ENCODE measurements at places on chromosomes 3 and 15.

- DNase-seq = no peak
Observed at GRCh38 chr15:43922021-43922420, 95.2 kb downstream of the WDR76 start.

DNA sequence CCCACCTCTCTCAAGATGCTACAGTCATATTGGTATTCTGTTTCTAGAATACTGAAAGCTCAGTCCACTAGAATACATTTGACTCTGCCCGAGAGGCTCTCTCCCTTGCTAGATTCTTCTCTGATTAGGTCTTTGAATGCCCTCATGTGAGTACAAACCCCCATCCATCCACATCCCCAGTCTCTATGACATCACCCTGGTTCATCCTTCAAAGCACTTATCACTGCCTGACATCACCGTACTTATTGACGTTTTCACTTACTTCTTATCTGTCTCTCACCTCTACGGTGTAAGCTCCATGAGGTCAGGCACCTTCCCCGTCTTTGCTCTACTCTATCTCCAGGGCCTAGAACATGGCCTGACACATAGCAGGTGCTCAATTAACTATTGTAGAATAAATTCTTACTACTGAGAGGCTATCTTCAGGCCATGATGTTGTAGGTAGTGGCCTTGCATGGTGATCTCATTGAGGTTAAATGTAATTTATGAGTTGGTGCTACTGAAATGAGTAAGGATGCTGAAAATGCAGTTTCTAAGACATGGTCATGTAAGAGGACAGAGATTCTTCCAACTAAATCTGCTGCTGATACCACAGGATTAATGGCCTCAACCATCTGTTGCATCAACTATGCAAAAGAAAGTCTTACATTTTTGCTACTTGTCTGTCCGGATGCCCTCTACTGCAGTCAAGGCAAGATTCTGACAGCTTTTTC is 26.8 kb downstream of the EOGT start:
- DNase-seq = no peak

DNA sequence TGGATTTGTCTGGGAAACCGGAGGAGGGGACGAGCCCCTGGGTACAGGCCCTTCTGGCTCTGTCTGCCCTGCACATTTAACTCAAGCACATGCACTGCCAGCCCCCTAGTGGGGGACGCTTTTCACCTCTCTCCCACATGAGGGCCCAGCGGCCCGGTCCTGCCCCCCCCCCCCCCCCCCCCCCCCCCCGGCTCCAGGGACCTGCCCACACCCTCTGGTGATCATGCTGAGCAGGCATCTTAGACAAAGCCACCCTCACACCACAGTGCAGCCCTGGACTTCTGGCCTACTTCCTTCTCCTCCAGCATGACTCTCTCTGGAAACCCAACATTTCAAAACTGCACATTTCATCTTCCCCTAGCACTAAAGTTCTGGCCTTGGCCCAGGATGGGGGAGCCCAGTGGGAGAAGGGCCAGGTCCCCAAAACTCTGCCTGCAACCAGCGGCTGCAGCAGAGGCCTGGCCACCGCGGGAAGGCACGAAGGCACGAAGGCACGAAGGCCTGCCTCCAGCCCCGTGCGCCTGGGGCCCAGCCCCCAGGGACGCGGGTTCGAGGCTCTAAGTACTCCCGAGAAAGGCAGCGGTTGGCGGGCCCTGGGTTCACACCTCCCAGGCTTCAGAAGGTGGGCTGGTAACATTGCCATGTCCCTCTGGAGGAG is 14.1 kb downstream of the KLF15 start:
- peak; percentile 42 for DNase-seq

DNA sequence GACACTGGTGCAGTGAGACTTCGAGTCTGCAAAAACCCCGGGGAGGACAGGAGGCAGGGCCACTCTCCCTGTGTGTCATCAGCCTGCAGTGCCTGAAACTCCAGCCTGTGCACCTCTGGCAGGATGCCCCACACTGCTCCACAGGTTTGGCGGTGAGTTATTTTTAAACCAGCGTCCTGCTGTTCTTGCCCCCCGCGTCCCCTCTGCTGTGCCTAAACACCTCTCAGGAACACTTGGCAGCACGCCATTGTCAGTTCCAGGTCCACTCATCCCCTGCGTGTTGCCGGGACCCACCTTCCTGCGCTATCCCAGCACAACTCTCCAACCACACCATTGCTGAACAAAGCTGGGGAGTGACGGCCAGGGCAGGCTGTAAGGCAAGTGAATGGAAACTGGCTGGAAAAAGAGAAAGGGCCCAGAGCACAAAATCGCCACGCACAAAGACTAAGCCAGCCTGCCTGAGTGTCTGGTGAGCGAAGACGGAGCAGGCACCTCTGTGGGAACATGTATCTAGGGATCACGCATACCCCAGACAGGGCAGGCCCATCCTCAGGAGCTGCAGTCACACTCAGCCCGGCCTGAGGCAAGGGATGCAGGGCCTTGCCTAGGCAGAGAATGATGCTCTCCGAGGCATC is 3.1 kb upstream of the PLA2G4F start:
- no peak for DNase-seq

DNA sequence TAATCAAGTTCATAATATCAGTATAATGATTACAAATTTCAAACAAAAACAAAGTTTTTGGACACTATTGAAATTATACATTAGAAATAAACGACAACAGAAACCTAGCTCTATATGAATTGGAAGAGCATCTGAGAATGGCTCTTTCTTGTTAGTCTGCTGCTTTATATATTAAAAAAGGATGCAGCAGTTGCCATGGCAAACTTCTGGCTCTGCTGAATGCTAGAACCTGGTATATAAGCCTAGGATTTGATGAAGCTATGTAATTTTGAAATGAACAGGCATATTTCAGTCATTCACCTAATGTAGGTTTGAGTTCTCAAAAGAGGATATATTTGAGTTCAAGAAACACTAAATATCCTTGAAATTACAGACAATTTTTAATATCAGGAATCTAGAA is 252.7 kb upstream of the KCNMB2 start:
- DNase-seq = no peak

- no peak for DNase-seq
Observed at GRCh38 chr3:52310861-52311575, 5.1 kb upstream of the DNAH1 start.

DNA sequence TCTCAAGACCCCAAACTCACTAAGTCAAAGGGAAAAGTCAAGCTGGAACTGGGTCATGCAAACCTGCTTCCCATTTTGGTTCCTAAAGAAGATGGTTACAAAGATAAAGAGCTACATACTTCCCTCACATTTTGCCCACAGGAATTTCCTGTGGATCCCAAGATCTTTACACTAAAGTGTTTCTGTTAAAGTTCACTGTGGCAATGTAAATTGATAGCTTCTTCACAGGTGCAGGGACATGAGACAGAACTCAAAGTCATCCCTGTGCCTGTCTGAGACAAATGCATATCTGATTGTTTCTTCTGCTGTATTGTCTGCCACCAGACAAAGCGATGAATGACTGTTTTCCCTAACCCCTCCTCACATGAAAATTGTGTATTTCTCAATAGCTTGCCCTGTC is 567.8 kb downstream of the ZIC1 start:
- no peak for DNase-seq

DNA sequence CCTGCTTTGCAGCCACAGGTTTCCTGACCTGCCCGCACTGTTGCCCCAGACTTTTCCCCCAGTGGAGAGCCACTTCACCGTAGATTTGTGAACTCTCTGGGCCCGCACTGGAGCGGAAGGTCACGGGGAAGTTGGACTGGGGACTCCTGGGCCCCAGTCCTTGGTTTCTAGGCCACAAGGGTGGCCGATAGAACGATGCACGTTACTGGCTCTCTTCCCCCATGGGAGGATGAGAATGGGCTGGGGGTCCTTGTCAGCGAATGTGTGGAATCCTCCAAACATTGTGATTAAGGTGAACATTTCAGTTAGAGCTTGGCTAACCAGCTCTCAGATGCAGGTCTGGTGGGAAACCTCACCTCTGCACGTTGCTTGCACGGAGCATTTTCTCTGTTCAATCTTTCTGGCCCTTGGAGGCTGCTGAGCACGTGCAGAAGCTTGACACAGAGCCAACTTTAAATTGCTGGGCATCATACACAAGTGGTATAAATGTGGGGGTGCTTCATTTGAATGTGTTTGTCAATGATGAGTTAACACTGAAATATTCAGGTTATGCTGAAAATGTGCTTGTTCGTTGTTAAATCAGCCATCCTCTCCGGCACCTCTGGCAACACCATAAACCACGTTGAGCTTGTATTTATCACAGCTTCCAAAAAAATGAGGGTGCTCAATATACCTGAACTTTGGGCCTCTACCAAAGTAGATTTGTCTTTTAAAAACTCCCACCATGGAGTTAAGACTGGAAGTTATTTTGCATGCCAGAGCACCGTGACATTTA is 976 bp downstream of the DIS3L start:
- DNase-seq = no peak

DNA sequence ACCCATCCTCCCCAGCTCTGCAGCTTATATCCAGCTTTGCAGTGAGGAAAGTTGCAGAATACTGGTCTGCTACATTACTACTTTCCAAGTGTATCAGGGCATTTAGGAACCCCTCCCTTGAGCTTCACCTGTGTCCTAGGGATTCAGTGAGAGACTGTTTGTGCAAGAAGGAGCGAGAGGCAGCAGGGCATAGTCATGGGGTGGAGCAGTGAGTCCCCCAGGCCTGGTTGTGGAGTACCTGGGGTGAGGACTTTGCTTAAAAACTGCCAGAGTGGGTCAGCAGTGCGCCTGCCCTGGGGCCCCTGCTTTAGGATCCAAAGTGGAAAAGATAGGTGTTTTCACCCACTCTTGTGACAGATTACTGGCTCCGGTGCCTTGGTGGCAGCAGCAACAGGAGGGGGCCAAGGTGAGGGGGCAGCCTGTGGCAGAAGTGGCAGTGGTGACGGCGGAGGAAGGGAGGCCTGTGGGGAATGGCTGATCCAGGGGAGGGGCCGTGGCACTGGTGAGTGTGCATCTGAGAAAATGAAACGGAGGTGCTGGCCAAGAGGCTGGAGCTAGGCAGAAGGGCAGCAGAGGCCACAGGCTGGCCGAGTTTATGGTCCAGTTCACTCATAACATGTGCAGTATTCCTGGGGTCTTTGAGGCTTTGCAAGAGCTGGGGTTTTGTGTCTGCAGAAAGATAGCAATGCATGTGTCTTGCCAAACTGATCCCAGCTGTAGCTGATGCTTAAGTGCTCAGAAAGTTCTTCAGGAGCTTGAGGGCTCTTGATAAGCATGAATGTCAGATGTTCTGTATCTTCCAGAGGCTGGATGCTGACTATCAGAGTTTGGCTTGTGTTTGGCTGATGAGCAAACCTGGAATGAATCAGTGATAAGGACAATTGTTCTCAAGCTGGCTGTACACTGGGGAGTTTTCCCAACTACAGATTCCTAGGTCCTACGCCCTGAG is 43.4 kb downstream of the GOLGA6A start:
- no peak for DNase-seq

GRCh38 chr3:36924744-36925521 is 19.9 kb downstream of the TRANK1 start:
- DNase-seq = no peak

DNA sequence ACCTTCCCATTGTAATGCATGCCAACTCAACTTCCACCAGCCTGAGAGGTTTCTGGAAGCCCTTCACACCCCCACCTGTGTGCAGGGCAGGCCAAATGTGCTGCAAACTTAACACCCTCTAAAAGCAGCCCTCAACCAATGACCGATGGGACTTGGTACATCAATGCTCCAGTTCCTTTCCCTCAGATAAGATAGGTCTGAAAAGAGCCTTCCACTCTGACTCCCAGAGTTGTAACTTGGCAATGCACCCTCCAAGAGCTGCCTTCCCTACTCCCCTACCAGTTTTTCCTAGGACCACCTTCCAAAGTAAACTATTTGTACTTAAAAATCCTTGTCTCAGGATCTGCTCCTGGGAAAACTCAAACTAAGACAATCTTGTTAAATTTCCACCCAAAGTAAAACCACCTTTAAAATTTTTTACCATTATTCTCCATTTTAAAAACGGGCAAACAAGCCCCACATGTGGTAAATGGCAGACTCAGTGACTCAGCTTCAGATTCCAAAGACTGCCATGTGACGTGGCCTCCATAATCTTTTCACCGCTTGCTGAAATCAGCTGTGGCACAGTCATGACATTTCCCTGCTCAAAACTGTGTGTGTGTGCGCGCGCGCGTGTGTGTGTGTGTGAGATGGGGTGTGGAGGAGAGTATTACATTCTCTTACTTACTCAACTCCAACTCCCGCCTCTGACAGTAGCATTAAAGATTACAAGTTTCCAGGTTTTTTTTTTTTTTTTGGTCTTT is 17.2 kb downstream of the RASGRP1 start:
- DNase-seq = no peak

DNA sequence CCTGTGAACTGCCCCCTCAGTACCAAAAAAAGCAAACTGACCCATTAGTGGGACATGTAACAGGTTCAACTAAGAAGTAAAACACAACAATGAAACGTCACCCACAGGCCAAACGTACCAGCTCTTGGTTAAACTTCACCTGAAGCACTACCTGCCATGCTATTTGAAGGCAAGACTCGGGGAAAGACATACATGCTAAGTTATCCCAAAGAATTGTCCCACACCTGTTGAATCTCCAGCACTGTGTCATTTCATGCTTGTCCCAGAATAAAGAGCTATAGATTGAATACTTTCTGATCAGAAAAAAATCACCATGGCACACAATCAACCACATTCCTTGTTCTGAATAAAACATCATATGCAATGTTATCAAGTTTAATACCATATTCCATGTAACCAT is 195.4 kb upstream of the WNT5A start:
- no peak for DNase-seq

- no peak for DNase-seq
Observed at GRCh38 chr3:187323091-187323490, 31.6 kb upstream of the MASP1 start.

- no peak for DNase-seq
Observed at GRCh38 chr3:106245400-106245799, 376.6 kb upstream of the CBLB start.

DNA sequence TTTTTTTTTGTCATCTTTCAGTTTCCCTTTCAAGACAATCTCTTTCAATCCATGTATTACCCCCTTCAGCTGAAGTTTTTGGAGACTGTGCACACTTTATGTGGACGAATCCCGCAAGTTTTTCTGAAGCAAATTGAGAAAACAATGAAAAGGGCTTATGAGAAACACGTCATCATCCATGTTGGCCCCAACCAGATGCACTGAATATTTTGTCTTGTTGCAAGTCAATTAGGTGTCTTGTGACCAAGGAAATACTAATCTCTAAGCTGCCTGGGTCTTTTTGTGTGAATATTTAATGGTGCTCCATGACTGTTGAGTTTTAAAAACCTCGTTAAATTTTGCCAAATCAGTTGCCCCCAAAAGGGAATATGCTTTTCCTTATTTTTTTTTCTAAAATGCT is 21.7 kb upstream of the PPP4R2 start:
- no peak for DNase-seq
